NCI-H2107 (cell line): ENCODE measurements at places on chromosomes 7 and 10.

GRCh38 chr7:108351729-108352131 lies 104.5 kb downstream of the NRCAM start:
- DNase-seq: no peak

DNA sequence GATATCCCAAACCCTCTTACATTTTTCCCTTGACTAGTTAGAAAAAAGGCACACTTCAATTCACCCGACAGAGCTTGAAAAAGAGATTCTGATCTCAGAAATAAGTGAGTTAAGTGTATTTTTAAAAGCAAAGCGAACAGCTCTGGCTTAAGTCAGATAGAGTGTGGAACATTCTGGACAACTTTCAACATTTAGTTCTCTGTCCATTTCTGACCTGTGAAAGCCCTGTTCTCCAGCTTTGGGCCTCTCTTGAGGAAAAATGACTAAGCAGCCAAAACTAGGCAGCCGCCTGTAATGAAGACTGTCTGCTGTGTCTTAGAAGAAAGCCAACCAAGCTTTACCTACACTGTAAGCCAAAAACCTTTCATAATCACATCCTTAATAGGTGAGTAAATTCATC lies 50.5 kb downstream of the CDK6 start:
- no peak for DNase-seq

DNA sequence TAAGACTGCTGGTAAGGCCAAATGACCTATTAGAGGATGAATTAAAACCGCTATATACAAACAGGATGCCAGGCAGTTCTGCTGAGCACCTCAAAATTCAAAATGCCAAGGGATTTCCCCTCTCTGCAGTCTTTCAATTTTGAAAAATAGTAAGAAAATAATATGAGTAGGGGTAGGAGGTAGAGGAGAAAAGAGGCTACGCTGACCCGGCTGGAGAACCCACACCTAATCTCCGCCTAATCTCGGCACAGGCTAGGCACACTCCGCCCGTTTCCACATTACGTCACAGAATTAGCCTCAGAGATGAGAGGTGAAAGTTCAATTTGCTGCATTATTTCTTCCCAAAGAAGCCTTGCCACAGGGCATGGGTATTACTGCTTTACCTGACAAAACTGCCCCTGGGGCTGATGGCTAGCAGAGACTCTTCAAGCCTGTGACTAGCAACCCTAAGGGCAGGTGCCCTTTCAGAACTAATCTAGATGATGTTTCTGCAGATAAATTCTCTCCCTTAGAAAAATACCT lies 21.3 kb upstream of the SPOCK2 start:
- DNase-seq: no peak

- DNase-seq: no peak
Observed at GRCh38 chr7:14294637-14295036, 305.2 kb upstream of the ETV1 start.

GRCh38 chr10:132607491-132607890 lies 69.9 kb downstream of the INPP5A start:
- DNase-seq: no peak
